ENCODE measurements at places on chromosomes 16 and 17. TPM values are rescaled to one million over a fixed set of nuclear protein-coding genes. Genes with fewer than 3 reads are reported as not detected.
A peak's percentile ranks its signal among the peaks of the same experiment; 100 is the strongest.

DNA sequence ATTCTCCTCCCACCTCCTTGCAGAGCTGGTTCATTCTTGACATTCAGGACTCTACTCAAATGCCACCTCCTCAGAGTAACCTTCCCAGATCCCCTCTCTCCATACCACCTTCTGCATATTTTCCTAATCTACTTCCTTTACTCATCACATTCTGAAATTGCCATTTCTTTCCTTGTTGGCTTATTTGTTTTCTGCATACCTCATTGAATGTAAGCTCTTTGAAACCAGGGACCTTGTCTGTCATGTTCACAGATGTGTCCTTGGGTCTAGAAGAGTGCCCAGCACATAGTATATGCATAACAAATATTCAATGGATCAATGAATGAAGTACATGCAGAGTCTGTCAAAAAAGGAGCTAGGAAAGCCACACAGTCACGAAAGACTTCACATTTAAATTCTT is 7.8 kb upstream of the LONP2 start:
- H3K4me3 ChIP-seq, result no peak overlapping the region
- no peaks in the 10 kb centered on the region for H3K27me3 ChIP-seq

Gene CHST5
- not detected for total RNA-seq

Gene TBC1D3H
- total RNA-seq, result not detected

DNA sequence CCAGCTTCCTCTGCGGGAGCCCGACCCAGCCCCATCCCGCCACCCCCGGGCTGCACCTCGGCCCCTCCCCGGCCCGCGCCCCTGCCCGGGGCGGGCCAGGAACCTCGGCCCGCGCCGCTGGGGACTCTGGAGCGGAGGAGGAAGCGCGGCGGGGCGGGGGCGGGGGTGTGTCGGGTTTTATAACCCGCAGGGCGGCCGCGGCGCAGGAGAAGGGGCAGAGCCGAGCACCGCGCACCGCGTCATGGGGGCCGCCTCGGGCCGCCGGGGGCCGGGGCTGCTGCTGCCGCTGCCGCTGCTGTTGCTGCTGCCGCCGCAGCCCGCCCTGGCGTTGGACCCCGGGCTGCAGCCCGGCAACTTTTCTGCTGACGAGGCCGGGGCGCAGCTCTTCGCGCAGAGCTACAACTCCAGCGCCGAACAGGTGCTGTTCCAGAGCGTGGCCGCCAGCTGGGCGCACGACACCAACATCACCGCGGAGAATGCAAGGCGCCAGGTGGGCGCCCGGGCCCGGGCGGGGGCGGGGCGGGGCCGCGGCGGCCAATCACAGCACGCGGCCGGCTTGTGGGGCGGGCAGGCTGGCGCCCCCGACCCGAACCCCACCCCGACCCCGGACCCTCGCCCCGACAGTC is at the start of gene ACE:
ACE (plus strand) TSS at position 208 of the 626 bp plus-strand sequence; CDS start at position 242, 34 bp downstream.
- H3K27ac ChIP-seq, result no peak within 1 kb of the TSS
- DNase-seq, result peak; percentile 16
- peaks cover 8% of the 10 kb centered on the region for H3K27me3 ChIP-seq
- peaks cover 24% of the 10 kb centered on the region for H3K4me1 ChIP-seq
- peak within 1 kb of the TSS; percentile 46 for H3K4me3 ChIP-seq

- peak overlapping the region; percentile 57 for H3K27ac ChIP-seq
- H3K4me1 ChIP-seq, result peaks cover 61% of the 10 kb centered on the region
- H3K4me3 ChIP-seq, result no peak overlapping the region
- no peaks in the 10 kb centered on the region for H3K36me3 ChIP-seq
- peak; percentile 73 for DNase-seq
Observed at GRCh38 chr17:57442914-57443571, 186.7 kb downstream of the MSI2 start.

- H3K27me3 ChIP-seq, result no peaks in the 10 kb centered on the region
- no peak overlapping the region for H3K4me3 ChIP-seq
- H3K27ac ChIP-seq, result no peak overlapping the region
- peaks cover 8% of the 10 kb centered on the region for H3K4me1 ChIP-seq
Observed at GRCh38 chr16:85731179-85731578, 19.7 kb downstream of the C16orf74 start.

DNA sequence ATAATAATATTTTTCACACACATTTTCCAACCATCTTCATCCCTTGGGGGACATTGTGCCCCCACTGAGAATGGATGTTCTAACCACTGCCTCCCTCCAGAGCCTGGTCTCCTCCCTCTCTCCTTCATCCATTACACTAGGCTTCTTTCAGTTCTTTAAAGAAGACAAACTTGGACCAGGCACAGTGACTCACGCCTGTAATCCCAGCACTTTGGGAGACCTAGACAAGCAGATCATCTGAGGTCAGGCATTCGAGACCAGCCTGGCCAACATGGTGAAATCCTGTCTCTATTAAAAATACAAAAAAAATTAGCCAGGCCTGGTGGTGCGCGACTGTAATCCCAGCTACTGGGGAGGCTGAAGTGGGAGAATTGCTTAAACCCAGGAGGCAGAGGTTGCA is 6.5 kb downstream of the ALOX15 start:
- H3K4me3 ChIP-seq, result no peak overlapping the region
- no peak for DNase-seq
- H3K4me1 ChIP-seq, result no peaks in the 10 kb centered on the region

DNA sequence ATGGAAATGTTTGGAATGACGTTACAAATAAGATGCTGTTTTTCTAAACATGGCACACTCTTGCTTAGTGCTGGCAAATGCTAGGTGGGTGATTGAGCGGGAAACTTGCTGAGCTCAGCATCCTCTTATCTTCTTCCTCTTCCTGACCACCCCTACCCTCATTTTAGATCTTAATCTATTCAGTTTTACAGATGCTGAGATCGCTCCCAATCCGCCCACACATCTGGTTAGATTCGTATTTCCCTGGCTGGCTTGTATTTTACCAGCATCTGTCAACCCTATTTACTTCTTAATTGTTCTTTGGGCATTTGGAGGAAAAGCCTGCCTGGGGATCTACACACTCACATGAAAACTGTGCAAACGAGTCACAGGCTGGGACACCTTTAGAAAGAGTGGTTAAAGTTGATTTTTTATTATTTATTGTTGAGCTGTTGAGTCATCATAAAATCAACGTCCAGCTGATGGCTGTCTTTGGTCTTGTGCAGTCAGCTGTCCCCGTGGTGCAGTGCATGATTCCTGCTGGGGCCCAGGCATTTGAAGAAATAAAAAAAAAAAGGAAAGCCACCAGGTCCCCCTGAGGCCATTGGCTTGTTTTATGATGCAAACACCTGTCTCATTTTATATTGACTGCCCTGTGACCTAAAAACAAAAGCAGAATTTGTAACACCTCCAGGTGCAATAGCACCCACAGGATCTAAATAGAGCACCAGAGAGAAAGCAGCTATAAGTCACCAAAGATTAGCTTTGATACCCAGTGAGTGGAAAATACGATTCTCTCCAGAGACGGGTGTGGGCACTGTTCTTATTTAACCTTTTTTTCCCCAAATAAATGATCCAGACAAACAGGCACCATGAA is 258.6 kb downstream of the HS3ST3B1 start:
- H3K27me3 ChIP-seq, result no peaks in the 10 kb centered on the region
- DNase-seq, result no peak
- no peaks in the 10 kb centered on the region for H3K4me1 ChIP-seq
- H3K4me3 ChIP-seq, result no peak overlapping the region

Data from astrocyte (in vitro differentiated cells and primary cell).